Spleen (tissue), 13 donors: ENCODE measurements at places on chromosomes 5 and 9. TPM values are rescaled to one million over a fixed set of nuclear protein-coding genes. Genes with fewer than 3 reads are reported as not detected.

The TAF11L10 gene
- not detected for polyA plus RNA-seq

The ZDHHC11B gene
- 0.97 TPM for polyA plus RNA-seq

The CD274 gene
- 6.1 TPM for polyA plus RNA-seq

The GOLPH3 gene
- polyA plus RNA-seq, result 35.2 TPM

- H3K36me3 ChIP-seq, result peaks cover 43% of the 10 kb centered on the region
- peak; percentile 77 for DNase-seq
- H3K27me3 ChIP-seq, result no peaks in the 10 kb centered on the region
- H3K4me1 ChIP-seq, result peaks cover 81% of the 10 kb centered on the region
- H3K27ac ChIP-seq, result peak overlapping the region; percentile 17
These were observed 31.5 kb downstream of the HRH2 start for GRCh38 chr5:175689147-175689991.

GRCh38 chr5:43663916-43664315 is 60.9 kb downstream of the NNT start:
- no peaks in the 10 kb centered on the region for H3K27me3 ChIP-seq
- no peak for DNase-seq
- H3K4me1 ChIP-seq, result no peaks in the 10 kb centered on the region
- H3K4me3 ChIP-seq, result no peak overlapping the region

GRCh38 chr9:38681747-38682227 is 38.1 kb downstream of the FAM240B start:
- H3K27me3 ChIP-seq, result no peaks in the 10 kb centered on the region
- H3K4me1 ChIP-seq, result peaks cover under 1% of the 10 kb centered on the region
- H3K36me3 ChIP-seq, result no peaks in the 10 kb centered on the region
- no peak overlapping the region for H3K27ac ChIP-seq

DNA sequence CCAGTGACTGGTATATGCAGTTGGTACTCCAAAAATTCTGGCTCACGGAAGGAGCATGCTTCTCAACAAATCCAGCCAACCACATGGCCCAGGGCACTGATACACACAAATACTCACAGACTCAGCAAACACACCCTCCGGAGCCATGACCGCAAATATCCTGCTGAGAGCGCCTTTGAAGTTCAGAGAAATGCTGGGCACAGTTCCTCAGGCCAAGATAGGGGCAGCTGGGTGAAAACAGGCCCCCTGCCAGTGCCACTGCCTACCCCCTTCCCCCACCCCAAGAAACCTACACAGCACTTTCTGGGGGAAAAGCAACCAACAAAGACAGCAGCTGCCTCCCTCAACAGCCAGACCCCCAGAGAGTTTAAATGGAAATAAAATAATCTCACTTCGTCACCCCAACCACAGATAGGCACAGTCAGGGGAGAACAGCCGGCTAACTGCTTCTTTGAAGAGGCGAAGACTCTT is 120.0 kb downstream of the C5orf15 start:
- no peaks in the 10 kb centered on the region for H3K27me3 ChIP-seq
- H3K4me1 ChIP-seq, result no peaks in the 10 kb centered on the region
- no peaks in the 10 kb centered on the region for H3K36me3 ChIP-seq
- no peak overlapping the region for H3K4me3 ChIP-seq

GRCh38 chr5:148949841-148950470 is 112.9 kb downstream of the SH3TC2 start:
- H3K4me3 ChIP-seq, result no peak overlapping the region
- no peaks in the 10 kb centered on the region for H3K36me3 ChIP-seq
- DNase-seq, result no peak
- H3K27me3 ChIP-seq, result no peaks in the 10 kb centered on the region

GRCh38 chr5:175383350-175383749 is 60.6 kb downstream of the DRD1 start:
- DNase-seq, result no peak
- no peak overlapping the region for H3K27ac ChIP-seq
- no peak overlapping the region for H3K4me3 ChIP-seq
